ENCODE measurements at places on chromosomes 7 and 10.

GRCh38 chr7:149422914-149423301 is 38.0 kb downstream of the ZNF777 start:
- DNase-seq, result peak; percentile 4

- peak; percentile 9 for DNase-seq
Measured at GRCh38 chr7:142556740-142557139, 192.5 kb upstream of the PRSS1 start.

GRCh38 chr10:132458586-132459300 is 61.7 kb downstream of the PWWP2B start:
- peak; percentile 60 for DNase-seq

DNA sequence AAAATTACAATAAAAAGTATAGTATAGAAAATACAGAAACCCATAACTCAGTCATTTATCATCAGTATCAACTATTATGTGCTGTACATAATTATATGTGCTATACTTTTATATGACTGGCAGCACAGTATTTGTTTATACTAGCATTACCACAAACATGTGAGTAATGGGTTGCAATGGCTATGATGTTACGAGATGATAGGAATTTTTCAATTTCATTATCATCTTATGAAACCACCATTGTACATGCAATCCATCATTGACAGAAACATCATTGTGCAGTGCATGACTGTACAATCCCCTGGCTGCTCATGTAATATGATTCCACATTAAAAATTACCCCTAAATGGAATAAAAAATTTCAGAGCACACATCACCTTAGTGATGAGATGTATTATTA is 55.7 kb upstream of the TMEM229A start:
- no peak for DNase-seq

DNA sequence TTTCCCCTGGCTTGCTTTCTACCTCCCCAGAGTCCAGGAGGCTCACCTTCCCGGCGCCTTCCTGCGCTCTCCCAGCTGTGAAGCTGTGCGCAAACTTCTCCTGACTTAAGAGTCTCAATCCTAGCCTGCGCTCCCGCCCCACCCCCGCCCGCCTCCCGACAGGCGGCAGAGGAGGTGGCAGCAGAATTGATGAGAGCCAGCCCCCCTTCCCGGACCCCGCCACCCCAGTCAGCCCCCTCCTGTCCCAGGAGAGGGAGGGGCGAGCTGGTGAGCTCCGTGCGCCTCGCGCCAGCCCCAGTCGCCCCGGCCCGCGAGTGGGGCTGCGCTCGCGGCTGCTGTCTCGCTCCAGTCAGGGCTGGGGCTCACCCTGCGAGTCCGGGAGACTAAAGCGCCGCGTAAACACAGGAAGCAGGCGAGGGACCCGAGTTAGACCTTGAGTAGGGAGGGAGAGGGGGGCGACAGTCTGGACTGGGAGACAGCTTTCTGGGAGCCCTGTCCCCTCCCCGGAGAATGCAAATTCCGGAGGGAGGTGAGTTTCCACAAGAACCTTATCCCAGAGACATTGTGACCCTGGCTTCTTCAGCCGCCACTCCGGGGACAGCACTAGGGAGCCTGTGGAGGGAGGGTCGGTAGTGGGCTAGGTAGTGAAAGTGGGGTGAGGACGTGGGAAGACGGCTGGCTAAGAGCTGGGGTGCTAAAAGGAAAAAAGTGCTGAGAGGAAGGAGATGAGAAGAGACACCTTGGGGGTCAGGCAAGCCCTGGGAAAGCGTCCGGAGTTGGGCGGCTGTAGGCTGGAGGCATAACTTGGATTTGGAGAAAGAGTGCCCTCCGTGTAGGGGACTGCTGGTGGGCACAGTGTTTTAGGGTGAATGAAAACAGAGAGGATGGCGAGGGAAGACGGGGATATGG is at the start of gene CALCR:
TSS of gene CALCR (minus strand) at position 79 of the 909 bp plus-strand sequence. CDS start 87,743 bp downstream, outside the sequence.
- DNase-seq, result no peak

DNA sequence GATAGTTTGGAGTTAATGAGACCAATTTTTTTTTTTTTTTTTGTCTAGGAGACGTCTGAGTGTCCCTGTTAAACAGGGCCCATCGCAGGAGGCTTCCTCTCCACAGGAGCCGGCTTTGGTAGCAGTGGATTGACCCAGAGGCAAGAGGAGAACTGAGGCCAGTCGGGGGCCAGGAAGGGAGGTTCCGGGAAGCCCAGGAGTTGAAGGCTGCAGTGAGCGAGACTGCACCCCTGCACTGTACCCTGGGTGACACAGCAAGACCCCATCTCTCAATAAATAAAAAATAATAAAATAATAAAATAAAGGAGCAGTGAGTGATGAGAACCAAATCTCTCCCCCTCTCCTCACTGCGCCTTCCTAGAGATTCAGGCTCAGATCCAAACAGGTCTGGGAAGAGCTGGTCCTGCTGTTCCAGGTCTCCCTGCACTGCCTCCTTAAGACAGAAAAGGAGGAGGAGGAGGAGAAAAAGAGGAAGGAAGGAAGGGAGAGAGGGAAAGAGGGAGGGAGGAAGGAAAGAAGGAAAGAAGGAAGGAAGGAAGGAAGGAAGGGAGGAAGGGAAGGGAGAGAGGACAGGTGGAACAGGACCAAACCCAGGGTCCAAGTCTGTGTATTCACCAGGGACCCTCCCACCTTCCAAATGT is 3.5 kb downstream of the MNX1 start:
- no peak for DNase-seq

- DNase-seq, result peak; percentile 69
Measured at GRCh38 chr10:43120929-43121314, 17.3 kb upstream of the CSGALNACT2 start.

- DNase-seq, result no peak
Measured at GRCh38 chr7:44163591-44163990, 22.5 kb upstream of the MYL7 start.

- no peak for DNase-seq
Measured at GRCh38 chr10:122746408-122746807, 46.8 kb upstream of the C10orf120 start.

- DNase-seq, result no peak
Measured at GRCh38 chr7:1844951-1845390, 174.9 kb downstream of the ELFN1 start.
